ENCODE measurements at places on chromosomes 12 and 14. TPM values are rescaled to one million over a fixed set of nuclear protein-coding genes. Genes with fewer than 3 reads are reported as not detected.

- DNase-seq = no peak
These were observed 2.8 kb downstream of the ALDH6A1 start for GRCh38 chr14:74081491-74081890.

ACACB gene
- total RNA-seq = 358 TPM

- DNase-seq = no peak
These were observed 12.6 kb downstream of the SETD3 start for GRCh38 chr14:99468081-99468480.

DNA sequence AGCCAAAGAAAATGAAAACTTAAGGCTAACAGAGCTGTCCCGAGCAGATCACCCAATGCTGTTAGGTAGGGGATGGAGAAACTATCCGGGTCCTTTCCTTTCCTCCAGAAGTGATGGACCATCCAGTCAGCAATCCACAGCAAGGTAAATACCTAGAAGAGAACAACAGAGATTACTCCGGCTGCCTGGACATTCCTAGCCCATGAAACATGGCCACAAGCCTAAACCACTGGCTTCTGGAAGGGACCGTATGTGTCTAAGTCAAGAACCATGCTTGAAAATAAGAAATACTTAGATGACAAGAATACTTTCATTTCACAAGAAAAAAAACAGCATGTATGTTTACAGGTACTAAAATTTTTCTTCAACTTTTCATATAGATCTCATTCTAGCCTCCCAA, 152.9 kb downstream of the SLC41A2 start:
- DNase-seq = no peak

SSPN gene
- 3.3 TPM for total RNA-seq

IGFBP6 gene
- 154 TPM for total RNA-seq

All from body of pancreas (tissue), 4 donors.